ENCODE measurements at places on chromosomes 7 and 10. TPM values are rescaled to one million over a fixed set of nuclear protein-coding genes. Genes with fewer than 3 reads are reported as not detected.

- H3K4me3 ChIP-seq, result no peak overlapping the region
- H3K36me3 ChIP-seq, result no peaks in the 10 kb centered on the region
- no peak for DNase-seq
- H3K27me3 ChIP-seq, result no peaks in the 10 kb centered on the region
- H3K27ac ChIP-seq, result no peak overlapping the region
Observed at GRCh38 chr7:30206491-30206890, 71.7 kb downstream of the MTURN start.

- no peaks in the 10 kb centered on the region for H3K36me3 ChIP-seq
- DNase-seq, result no peak
- no peaks in the 10 kb centered on the region for H3K4me1 ChIP-seq
- no peaks in the 10 kb centered on the region for H3K27me3 ChIP-seq
- no peak overlapping the region for H3K27ac ChIP-seq
Observed at GRCh38 chr10:102781921-102782557, 38.3 kb downstream of the WBP1L start.

DNA sequence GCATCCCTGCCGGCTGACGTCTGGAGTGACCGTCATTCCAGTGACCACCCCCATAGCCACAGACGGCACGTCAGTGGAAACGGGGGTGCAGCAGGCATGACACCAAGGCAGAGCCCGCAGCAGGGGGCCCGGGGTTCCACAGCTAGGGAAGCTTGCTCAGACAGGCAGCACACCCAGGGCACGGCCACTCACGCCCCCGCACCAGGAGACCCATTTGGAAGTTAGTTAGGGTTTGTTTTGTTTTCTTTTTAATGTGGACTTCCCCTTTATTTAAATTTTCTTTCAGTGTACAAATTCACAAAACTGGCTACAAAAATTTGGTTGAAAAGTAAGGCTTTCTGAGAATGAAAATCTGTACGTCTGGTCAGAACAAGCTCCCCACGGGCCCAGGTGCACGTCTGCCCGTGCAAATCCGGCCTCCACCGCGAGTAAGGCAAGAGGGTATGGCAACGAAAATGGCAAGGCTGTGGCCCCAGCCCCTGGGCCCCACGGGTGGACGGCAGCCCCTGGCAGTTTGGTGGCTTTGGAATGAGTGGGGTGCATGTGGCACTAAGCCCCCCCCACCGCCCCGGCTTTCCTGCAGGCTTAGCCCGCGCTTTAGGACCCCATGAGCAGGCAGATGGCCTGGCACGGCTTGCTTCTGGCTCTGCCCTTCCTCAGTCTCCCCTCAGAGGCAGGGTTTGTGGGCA, 124.2 kb downstream of the FAM53B start:
- H3K36me3 ChIP-seq, result no peaks in the 10 kb centered on the region
- H3K4me1 ChIP-seq, result peaks cover 41% of the 10 kb centered on the region
- H3K27me3 ChIP-seq, result no peaks in the 10 kb centered on the region
- H3K4me3 ChIP-seq, result peak overlapping the region; percentile 49

Gene NPVF
- polyA plus RNA-seq, result not detected

DNA sequence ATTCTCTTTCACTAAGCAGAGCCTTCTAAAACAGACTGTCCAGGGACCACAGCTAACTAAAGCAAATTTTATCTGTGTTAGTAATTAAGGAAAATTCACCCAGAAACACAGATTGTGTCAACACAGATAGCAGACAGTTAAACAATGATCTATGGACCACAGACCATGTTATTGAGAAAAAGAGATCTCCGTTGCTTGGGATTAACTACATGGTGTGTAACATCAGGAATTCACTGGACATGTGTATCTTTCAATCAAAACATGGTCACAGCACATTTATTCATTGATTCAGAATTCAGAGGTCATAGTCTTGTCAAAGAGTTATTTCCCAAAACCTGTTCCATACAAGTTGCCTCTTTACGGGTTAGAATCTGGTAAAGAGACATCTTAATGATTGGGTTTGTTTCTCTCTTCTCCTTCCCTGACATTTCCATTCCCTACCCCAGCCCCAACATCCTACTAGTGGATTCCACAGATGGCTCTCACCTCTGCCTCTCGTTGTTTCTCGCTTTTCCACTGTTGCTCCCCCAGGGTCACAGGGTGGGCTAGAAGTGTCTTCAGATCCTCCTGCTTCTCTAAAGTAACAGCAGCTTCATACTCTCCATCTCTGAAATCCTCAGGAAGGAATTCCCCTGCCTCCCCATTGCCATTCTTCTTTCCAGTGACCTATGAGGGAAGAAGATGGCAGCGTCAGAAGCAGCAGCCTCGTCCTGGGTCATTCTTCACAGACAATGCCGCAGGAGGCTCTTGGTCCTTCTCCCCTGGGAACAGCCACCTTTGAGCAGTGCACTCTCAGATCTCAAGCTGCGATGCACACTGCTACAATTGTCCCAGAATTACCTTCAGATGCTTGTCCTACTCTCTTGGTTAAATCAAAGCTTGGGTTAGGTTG, 958 bp downstream of the ANKRD1 start:
- no peaks in the 10 kb centered on the region for H3K36me3 ChIP-seq
- no peak for DNase-seq
- H3K4me3 ChIP-seq, result no peak overlapping the region
- H3K27me3 ChIP-seq, result no peaks in the 10 kb centered on the region
- no peaks in the 10 kb centered on the region for H3K4me1 ChIP-seq
